ENCODE measurements at places on chromosomes 16 and 17. TPM values are rescaled to one million over a fixed set of nuclear protein-coding genes. Genes with fewer than 3 reads are reported as not detected.

KRT10 gene
- 40.4 TPM for total RNA-seq

RND2 gene
- total RNA-seq: 0.28 TPM

PDILT gene
- not detected for total RNA-seq

DNA sequence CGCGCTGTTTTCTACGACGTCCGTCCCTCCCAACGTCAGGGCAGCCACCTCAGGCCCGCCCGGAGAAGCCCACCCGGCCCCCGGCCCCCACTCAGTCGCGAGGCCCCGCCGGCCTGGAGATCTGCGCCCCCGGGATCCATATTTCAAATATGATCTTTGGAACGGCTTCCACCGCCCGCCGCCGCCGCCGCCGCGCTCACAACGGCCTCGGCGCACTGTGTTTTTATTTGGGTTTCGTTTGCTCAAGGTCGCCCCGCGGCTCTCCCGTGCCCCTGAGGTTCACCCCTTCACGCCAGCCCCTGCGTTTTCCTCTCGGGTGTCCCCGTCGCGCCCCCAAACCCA, 4.2 kb upstream of the CBX4 start:
- no peak for DNase-seq

DNA sequence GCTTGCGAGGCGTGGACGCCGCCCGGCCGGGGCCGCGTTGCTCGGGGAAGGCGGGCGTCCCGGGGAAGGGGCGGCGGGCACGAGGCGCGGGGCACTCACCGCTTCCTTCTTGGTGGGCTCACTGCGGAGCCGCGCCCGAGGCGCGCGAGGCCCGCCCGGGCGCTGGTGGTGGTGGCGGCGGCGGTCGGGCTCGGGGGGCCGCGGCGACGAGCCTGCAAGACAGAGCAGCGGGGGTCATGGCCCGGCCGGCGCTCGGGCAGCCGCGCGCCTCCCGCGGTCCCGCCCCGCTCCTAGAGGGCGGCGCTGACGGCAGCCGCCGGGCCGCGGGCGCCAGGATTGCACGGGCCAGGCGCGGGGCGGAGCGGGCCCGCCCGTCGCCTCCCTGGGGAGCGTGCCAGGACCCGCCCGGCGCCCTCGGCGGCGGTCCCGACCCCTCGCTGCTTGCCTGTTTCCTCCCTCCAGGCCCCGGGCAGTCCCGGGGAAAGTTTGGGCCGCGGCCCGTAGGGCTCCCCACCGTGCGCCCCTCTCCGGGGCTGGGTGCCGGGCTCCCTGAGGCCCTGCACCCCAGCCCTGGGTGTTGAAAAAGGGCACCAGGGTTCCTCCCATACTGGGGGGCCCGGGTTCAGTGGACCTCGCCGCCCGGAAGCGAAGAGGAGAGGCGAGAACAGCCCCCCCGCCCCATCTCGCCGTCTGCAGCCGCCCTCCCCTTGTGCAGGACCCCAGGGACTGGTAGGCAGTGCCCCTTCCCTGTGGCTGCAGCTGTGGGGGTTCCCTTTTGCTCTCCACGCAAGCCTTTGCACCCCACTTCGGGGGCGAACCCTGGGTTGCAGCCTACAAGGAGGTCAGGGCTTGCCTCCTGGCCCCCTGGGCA, at the start of gene C16orf74:
Gene C16orf74, minus strand, starts transcription at position 270 of the 871 bp plus-strand sequence. CDS start 15,879 bp downstream, outside the sequence.
- no peak for DNase-seq

GRCh38 chr16:86142801-86143236, 243.9 kb downstream of the IRF8 start:
- no peak for DNase-seq

DNA sequence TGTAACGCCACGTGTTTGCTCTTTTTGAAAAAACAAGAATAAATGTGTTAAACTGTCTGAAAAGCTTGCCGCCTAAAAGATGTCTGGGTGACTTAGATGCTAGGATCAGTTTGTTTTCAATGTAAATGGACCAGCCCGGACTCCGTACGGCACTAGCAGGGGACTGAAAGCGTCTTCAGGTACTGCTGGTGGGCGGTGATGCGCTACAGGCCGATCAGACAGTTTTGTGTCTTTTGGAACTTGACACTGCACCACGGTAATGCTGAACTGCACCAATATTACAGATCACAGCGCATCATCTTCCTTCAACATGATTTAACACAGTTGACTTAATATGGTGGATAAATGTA, 727 bp upstream of the MBTPS1 start:
- DNase-seq: no peak

- no peak for DNase-seq
Measured at GRCh38 chr16:12602811-12603698, 200.6 kb downstream of the CPPED1 start.

- DNase-seq: no peak
Measured at GRCh38 chr17:66981983-66982508, 17.5 kb downstream of the CACNG4 start.

- no peak for DNase-seq
Measured at GRCh38 chr17:28878981-28879380, 18.6 kb downstream of the FLOT2 start.

GRCh38 chr16:56510544-56510943, 9.3 kb downstream of the BBS2 start:
- DNase-seq: no peak

DNA sequence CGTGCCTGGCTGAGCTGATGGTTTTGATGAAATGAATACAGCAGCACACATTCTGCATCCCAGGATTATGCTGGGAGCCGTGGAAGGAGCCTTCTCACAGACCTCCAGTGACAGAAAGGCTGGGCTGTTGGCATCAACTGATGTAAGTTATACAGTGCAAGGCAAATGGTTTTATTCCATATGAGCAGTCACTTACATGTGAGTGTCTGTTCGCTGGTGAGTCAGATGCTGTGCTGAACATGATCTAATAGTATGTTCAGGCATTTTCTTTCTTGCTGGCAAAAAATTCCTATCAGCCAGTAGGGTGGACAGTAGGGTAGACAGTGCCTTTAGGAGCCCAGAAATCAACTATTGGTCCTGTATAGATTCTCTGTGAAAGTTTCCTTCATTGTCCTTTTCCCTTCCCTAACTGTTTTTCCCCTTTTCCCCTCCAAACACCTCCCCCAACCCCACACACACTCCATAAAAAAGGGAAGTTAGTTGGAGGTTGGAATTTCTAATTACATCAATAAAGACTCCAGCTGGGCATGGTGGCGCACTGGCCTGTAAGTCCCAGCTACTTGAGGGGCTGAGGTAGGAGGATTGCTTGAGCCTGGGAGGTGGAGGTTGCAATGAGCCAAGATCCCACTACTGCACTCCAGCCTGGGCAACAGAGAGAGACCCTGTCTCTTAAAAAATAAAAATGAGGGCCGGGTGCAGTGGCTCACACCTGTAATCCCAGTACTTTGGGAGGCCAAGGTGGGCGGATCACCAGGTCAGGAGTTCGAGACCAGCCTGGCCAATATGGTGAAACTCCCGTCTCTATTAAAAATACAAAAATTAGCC, 36.2 kb downstream of the LDHD start:
- no peak for DNase-seq
